Activated T-helper 1 cell treated with anti-CD3 and anti-CD28 coated beads, Interleukin-12 subunit alpha, Interleukin-12 subunit beta, Interleukin-2, Interleukin-4 antibody, amounts not matched to agents 30 ng/mL and 10 ng/mL and 1 ng/mL, durations not matched to agents 14 hours and 24 hours and 36 hours (primary cell): ENCODE measurements at places on chromosomes 1 and 21. TPM values are rescaled to one million over a fixed set of nuclear protein-coding genes. Genes with fewer than 3 reads are reported as not detected.

Gene OR6N1
- total RNA-seq, result not detected in 2 replicates

Gene CRABP2
- 1.4 and 1.6 TPM in 2 replicates for total RNA-seq

Gene TNNT2
- total RNA-seq, result not detected in 2 replicates

Gene MROH9
- not detected in 2 replicates for total RNA-seq

Gene MPL
- not detected in 2 replicates for total RNA-seq

Gene EXO5
- 18.2 and 18.3 TPM in 2 replicates for total RNA-seq

Gene PDZK1
- 0.18 TPM in 1 of 2 replicates, not detected in the other for total RNA-seq

Gene ELAVL4
- not detected in 2 replicates for total RNA-seq

Gene C1orf105
- not detected in 2 replicates for total RNA-seq

Gene ITLN2
- total RNA-seq, result not detected in 2 replicates

Gene ASCL5
- total RNA-seq, result not detected in 2 replicates

Gene ALX3
- not detected in 2 replicates for total RNA-seq

Gene CD84
- 16.3 and 17.2 TPM in 2 replicates for total RNA-seq

Gene ITGB2
- 292 and 294 TPM in 2 replicates for total RNA-seq

Gene EXTL1
- total RNA-seq, result 0.05 TPM in 1 of 2 replicates, not detected in the other

Gene BATF3
- total RNA-seq, result 89.8 and 94.9 TPM in 2 replicates

Gene RAB7B
- not detected in 2 replicates for total RNA-seq

Gene RERE
- 82.0 and 90.9 TPM in 2 replicates for total RNA-seq

Gene CYYR1
- total RNA-seq, result not detected in 2 replicates

Gene OR2T33
- not detected in 2 replicates for total RNA-seq

Gene CDKN2C
- 13.7 and 14.9 TPM in 2 replicates for total RNA-seq

Gene AGBL4
- not detected in 2 replicates for total RNA-seq

Gene ACTA1
- 0.20 TPM in 1 of 2 replicates, not detected in the other for total RNA-seq

Gene COL24A1
- 0.05 TPM in 1 of 2 replicates, not detected in the other for total RNA-seq

Gene S100A2
- total RNA-seq, result 0.21 and 1.1 TPM in 2 replicates

Gene ZBTB8OS
- total RNA-seq, result 49.7 and 53.3 TPM in 2 replicates

Gene PDPN
- not detected in 2 replicates for total RNA-seq

Gene ZBTB40
- 19.5 and 20.0 TPM in 2 replicates for total RNA-seq

Gene LYSMD1
- total RNA-seq, result 4.0 and 5.0 TPM in 2 replicates

Gene OR2T11
- not detected in 2 replicates for total RNA-seq

Gene OR2L3
- not detected in 2 replicates for total RNA-seq

Gene TMEM63A
- 20.4 and 23.4 TPM in 2 replicates for total RNA-seq

Gene C4BPA
- total RNA-seq, result not detected in 2 replicates

Gene TAS1R1
- total RNA-seq, result not detected in 2 replicates
